ENCODE measurements at places on chromosomes 4 and X. TPM values are rescaled to one million over a fixed set of nuclear protein-coding genes. Genes with fewer than 3 reads are reported as not detected.
A peak's percentile ranks its signal among the peaks of the same experiment; 100 is the strongest.

DNA sequence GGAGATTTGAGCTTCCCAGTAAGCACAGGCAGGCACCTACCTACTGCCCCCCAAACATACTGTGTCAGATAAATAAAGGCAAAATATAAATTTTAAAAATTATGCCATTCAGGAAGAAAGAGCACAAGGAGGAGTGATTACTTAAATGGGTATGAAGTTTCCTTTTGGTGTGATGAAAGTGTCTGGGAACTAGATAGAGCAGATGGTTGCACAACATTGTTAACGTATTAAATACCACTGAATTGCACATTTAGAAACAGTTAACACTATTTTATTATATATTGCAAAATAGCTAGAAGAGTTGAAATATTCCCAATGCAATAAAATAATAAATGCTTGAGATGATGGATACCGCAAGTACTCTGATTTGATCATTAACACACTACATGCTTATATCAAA, 374.7 kb upstream of the FGF13 start:
- no peak for DNase-seq

CCDC158 gene
- not detected for total RNA-seq

GAGE1 gene
- 40.0 TPM for total RNA-seq

- DNase-seq = no peak
These were observed 111.1 kb downstream of the ARHGEF9 start for GRCh38 chrX:63673896-63674295.

DNA sequence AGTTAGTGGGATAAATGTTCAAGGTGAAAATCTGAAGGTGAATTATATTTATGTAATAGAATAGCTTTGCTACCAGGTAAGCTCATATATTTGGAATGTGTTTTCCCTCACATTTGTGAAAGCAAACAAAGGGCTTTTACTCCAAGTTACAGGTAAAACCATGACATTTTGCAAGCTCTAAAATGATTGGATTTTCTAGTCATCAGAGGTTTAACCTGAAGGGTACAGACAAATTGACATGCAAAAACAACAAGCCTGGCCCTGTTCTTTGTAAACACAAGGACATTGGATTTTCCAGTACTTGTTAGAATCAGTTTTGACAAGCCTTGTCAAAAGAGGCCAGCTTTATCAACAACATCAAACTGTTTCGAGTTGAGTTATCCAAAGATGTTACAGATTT, 51.7 kb downstream of the ZFX start:
- DNase-seq = no peak

GAGE2A gene
- total RNA-seq = 5.9 TPM

DNA sequence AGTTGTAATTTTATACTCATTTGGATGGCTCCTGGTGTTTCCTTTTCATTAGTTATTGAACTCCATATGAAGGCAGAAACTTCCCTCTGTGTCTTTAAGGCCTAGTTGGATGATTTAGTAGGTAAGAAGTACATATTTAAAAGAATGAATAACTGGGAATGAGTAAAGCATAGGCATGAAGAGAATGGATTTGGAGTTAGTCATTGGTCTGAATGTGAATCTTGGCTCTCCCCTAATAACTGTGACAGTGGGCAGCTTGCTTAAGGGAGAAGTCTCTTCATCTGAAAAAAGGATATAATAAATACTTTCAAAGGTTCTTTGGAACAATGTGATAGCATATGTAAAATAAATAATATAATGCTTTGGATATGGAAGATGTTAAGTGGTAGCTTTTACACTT, 13.2 kb downstream of the SNX25 start:
- DNase-seq = no peak

GRID2 gene
- not detected for total RNA-seq

DNA sequence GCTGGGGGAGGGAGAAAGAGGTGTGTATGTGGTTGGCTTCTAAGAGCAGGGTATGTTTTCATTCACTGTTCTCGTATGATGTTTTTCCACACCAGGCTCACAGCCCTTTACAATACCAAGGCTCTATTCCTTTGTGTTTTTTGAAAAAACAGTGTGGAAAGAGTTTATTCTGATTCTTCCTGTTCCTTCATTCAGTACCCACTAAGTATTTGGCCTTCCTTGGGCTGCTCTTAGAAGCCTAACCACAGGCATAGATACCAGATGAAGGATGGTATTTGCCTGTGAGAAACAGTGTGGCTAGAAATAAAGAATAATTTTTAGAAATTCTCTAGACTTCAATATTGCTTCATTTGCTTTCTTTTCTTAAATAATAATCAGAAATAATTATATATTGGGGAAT, 518.0 kb upstream of the DIPK2B start:
- no peak for DNase-seq

GRCh38 chr4:117987464-117987863, 46.8 kb upstream of the NDST3 start:
- DNase-seq = no peak

DNA sequence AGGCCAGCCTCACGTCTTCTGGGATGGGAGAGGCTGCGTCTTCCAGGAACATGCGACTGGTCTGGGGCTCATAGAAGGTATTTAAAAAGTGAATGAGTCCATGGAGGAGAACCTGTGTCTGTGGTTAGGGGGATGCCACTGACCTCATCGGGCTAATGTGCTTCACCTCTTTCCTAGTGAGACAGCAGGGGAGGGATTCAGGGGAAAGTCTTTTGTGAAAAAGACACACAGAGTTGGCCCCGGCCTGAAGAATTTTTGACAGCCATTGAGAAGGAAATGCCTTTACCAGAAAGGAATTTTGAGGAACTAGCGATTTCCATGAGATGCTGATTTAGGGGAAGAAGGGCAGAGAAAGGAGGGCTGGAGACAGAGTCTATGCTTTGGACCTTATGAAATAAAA, 11.0 kb upstream of the C4orf50 start:
- DNase-seq = no peak

DNA sequence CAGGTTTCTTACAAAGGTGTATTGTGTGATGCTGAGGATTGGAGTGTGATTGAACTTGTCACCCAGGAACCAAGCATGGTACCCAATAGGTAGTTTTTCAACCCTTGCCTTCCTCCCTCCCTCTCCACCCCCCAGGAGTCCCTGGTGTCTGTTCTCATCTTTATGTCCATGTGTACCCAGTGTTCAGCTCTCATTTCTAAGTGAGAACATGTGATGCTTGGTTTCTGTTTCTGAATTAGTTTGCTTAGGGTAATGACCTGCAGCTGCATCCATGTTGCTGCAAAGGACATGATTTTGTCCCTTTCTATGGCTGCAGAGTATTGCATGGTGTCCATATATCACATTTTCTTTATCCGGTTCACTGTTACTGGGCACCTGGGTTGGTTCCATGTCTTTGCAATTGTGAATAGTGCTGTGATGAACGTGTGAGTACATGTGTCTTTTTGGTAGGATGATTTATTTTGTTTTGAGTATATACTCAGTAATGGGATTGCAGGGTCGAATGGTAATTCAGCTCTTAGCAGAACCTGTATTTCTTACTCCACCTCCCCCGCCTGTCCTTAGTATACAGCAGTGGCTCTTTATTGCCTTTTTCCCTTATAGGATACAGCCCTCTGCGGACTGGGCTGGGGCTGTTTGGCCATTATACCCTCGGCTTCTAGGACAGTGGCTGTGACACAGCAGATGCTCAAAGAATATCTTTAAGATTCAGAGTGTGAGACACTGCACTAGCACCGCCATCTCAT, 145.4 kb downstream of the PTTG2 start:
- DNase-seq = no peak

GRCh38 chr4:10584042-10584441, 100.5 kb downstream of the CLNK start:
- peak; percentile 70 for DNase-seq

PDZD4 gene
- 0.16 TPM for total RNA-seq

- no peak for DNase-seq
These were observed 5.1 kb upstream of the DHX15 start for GRCh38 chr4:24589448-24589847.

- no peak for DNase-seq
These were observed 47.1 kb upstream of the HPGDS start for GRCh38 chr4:94389595-94390267.

- peak; percentile 65 for DNase-seq
These were observed 50.8 kb downstream of the PRPS1 start for GRCh38 chrX:107678957-107679740.
